ENCODE measurements at places on chromosomes 5 and 9. TPM values are rescaled to one million over a fixed set of nuclear protein-coding genes. Genes with fewer than 3 reads are reported as not detected.

DNA sequence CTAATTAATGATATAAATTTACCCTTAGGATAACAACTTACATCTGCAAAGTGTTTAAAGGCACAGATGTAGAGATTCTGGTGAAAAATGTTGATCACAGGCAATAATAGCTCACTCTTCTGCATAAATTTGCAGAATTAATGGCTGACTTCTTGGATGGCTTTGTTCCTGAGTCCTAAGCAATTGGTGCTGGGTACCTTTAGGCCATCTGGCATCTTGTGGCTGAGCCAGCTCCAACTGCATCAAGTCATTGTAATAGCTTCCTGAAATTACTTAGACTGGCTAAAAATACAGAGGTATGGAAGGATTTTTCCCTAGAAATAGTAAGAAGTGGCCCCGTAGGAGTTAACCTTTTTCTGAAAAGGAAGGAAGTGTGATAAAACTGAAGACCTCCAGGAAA lies 118.3 kb upstream of the MINAR2 start:
- DNase-seq = no peak

- DNase-seq = peak; percentile 74
Observed at GRCh38 chr5:54302267-54302687, 8.1 kb downstream of the ARL15 start.

DNA sequence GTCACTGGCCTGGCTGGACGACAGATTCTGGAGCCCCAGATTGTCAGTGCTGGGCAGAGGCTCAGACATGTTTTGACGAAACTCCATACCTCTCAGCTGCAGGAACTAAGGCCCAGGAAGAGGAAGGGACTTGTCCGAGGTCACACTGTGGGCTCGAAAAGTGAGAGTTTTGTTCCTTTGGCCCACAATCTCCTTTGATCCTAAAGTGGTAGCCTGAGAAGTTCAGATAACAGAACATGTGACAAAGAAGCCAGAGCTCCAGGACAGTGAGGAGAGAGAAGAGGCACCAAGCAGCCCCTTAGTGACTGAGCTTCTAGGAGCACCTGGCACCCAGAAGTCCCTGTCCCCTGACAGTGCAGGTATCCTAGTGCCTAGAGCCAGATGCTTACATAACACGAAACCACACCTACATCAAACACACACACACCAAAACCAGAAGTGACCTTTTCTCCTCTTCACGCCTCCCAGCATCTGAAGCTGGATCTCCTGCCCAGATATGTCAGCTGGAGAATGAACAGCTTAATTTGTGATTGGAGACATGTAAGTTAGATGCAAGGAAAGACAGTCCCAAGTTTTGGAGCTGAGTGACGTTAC lies 88.9 kb downstream of the ADRB2 start:
- DNase-seq = no peak

- DNase-seq = no peak
Observed at GRCh38 chr5:148739524-148739923, 85.2 kb upstream of the HTR4 start.

DNA sequence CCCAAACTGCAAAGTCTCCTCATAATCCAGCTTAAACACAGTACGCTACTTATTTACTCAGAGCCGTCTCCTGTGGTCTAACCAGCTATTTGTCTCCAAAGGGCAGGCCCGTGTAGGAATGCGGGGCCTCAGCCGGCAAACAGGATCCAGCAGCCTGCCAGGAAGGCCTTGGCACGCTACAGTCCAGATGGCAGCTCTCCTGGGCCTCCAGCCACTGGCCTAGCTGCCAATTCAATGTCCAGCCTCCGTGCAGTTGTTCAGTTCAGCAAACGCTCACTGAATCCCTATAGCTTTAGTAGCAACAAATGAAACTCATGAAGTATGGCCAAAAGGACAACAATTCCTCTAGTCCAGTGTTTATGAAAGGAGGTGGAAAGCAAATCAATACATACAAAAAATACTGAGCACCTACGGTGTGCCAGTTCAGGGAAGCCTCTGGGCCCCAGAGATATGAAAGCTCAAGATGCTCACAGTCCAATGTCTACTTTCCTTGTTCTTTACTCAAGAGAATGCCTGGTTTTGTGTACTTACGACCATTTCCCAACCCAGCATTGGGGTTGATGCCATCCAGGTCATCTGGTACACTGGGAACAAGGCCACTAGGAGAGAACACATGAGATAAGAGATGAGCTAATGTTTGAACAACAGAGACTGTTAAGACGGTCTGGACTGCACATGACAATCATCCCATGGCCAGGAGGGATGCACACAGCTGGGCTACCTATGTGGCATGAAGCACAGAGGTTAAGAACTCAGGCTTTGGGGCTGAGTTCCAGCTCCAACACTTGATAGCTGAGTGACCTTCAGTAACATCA lies 8.3 kb downstream of the CDK5RAP2 start:
- no peak for DNase-seq

The ANKRD34B gene
- not detected for total RNA-seq

The MUSK gene
- not detected for total RNA-seq
